A673 (cell line): ENCODE measurements at places on chromosomes 12 and 14.
A peak's percentile ranks its signal among the peaks of the same experiment; 100 is the strongest.

GRCh38 chr14:68762953-68763764 lies 29.7 kb downstream of the ZFP36L1 start:
- DNase-seq, result peak; percentile 45

DNA sequence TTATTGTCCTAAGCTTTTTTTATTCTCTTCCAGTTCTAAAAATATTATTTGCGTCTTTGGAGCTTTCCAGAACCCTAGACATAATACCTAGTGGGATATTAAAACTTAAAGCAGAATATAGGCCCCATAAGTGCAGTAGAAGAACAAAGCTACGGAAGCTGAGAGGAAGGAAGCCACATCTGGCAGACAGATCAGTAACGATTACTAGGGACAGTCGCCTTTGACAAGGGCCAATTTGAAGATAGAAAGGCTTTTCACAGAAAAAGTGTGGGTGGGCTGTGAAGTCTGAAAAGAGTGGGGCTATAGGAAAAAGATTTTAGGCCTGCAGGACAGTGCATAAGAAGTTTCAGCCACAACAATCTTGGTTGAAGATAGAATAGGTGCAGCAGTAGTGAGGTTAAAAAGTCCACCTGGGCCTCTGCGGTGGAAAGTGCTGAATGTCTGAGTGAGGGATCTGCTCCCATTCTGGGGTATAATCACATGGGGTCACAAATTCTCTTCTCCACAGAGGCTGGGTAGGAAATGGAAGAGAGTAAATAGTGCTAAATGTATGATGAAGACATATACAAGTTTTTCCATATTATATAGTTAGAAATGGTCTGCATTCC lies 114.5 kb downstream of the CMAS start:
- DNase-seq, result no peak

GRCh38 chr12:15435597-15435996 lies 113.3 kb downstream of the PTPRO start:
- peak; percentile 28 for DNase-seq

GRCh38 chr12:110107369-110108281 lies 16.5 kb upstream of the IFT81 start:
- DNase-seq, result peak; percentile 31

DNA sequence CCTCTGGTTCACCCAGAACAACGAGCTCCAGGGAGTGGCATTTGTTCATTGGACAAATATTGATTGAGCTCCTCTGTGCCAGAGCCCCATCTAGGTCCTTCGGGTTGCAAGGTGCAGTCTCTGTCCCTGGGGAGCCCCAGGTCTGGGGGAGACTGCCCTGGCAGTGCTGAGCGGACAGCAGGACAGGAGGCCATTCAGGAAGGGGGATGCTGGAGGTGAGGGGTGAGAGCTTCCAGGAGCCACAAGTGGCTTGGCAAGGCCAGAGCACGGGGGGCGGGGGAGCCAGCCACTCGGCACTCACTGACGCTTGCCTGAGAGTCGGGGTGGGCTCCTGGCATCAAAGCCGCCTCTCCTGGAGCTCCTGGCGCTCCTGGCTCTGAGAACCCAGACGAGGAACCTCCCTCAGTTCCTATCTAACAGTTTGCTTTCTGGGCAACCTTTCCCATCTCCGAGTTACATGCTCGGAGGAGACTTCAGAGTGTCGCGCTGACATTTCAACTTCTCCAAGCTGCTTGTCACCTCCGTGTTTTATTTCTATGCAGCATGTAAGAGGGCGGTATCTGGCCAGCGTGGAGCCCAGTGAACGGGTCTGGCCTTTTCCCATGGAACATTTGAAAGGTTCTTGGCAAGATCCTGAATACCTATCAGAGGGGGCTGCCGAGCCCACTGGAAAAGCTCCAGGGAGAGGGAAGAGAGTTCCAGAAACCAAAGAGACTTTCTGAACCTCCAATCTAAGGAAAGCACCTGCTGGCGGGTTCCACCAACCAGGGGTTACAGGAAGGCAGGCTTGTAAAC lies 62.0 kb upstream of the BCL11B start:
- DNase-seq, result no peak

DNA sequence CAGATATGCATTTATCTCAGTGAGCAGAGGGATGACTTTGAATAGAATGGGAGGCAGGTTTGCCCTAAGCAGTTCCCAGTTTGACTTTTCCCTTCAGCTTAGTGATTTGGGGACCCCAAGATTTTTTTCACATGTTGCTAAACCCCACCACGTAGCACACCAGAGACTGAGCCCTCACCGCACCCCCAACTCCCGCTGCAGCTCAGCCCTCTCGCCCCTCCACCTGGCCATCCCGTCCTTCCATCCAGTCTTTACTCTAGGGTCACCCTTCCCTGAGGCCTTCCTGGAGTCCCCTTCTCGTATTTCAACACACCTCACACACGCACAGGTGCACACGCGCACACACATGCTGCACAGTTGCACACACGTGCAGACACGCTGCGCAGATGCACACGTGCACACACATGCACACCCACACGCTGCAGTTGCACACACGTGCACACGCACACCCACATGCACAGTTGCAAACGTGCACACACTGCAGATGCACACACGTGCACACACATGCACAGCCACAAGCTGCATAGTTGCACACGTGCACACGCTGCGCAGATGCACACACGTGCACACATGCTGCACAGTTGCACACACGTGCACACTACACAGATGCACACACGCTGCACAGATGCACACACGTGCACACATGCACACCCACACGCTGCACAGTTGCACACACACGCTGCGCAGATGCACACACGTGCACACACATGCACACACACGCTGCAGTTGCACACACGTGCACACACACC lies 30.0 kb downstream of the HSP90AA1 start:
- DNase-seq, result no peak

DNA sequence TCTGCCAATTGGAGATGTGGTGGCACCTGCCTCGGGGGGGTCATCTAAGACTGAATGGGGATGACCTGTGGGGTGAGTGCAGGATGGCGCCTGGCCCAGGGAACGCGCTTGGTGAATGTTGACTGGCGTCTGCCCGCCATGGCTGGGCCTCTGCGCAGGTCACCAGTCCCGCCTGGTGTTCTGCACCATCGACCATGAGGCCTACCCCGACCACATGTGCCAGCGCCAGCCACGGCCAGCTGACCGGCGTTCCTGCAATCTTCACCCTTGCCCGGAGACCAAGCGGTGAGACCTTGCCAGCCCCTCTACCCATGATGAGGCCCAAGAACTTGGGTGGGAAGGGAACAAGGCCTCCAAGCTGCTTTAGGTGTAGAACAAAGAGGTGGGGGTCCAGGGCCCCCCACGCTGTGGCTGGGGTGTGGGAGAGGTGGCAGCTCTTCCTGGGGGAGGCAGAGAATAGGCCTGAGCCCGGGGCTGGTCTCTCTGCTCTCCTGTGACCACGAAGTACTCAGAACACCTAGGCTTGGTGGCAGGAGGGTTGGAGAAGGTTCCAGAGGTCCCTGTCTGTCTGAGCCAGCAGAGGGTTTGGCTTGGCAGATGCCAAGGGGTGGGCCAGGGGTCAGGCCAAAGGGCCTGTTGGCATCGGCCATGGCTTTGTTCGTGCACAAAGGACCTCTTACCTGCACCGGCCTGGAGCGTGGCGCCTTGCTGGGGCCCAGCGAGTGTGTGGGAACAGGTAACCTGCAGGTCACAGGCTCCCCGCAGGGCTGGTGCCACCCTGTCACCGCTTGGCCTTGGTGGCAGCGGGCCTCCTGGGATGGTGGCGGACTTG lies 15.4 kb downstream of the PAPLN start:
- DNase-seq, result no peak

- DNase-seq, result no peak
Measured at GRCh38 chr12:16297521-16297920, 20.0 kb upstream of the SLC15A5 start.

DNA sequence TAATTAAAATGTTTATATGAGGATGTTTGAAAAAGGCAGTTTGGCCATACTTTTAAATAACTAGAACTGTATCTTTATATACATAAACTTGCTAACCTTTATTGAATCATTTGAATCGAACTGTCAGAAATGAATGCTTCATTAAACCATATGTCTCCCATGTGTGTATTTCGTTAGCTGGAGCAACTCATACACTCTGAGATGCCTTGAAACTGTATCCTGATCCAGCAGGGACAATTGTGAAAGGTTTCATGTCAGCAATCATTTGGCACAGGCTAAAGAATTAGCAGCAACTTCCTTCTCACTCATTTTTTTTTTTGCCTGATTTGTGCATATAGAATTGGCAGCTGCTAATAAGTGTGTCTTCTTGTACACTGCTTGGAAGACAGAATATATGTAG lies 109.9 kb downstream of the NAV3 start:
- DNase-seq, result peak; percentile 68

- peak; percentile 61 for DNase-seq
Measured at GRCh38 chr14:94485944-94486841, 10.2 kb upstream of the SERPINA9 start.

DNA sequence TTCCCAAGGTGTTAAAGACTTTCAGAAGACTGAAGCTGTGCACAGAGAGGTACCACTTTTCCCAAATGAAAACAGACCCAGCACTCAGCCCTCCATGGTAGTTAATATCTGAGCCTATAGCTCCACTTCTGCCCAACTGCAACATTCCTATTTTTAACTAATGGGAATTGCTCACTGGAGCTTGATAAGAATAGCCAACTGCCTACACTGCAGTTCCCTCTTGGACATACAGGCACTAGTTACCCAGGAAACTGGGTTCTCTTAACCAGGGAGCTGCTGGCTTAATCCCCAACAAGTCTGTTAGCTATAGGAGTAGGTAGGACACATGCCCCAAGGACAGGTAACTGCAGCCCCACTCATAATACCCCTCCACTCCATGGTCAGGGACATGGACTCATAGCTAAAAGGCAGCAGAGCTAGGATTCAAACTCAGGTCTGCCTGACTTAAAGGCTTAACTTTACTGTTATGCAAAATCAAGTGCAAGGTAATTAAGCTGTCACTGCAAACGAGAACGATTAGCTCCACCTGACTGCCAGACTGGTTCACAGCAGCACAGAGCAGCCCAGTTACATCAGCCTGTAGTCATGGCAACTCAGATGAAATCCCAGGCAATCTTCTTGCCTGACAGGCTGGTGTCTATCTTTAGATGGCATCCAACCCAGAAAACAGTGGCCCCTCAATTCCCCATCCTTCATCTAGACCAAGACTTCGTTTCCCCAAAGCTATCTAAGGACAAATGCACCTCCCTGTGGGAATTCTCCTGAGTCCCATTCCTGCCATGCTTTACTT lies 77.1 kb upstream of the ACTN1 start:
- peak; percentile 37 for DNase-seq
